ENCODE measurements at places on chromosomes 6 and 20.

GRCh38 chr6:72382602-72383529, 239.0 kb upstream of the KCNQ5 start:
- no peak for DNase-seq

DNA sequence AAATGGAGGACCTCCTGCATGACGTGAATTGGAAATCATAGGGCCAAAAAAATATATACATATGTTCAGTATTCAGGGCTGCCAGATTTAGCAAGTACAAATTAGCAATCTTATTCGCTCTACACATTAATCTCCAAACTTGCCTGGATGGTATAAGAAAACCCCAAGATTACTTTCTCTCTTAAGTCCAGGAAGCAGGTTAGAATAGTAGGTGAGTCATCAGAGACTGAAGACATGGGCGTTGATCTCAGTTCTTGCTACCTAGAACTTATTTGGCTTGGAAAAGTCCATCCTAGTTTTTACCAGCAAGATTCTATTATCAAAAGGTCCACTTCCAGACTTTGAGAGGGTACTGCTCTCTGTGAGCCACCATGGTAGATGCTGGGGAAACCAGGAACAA, 47.4 kb downstream of the GPR63 start:
- no peak for DNase-seq

DNA sequence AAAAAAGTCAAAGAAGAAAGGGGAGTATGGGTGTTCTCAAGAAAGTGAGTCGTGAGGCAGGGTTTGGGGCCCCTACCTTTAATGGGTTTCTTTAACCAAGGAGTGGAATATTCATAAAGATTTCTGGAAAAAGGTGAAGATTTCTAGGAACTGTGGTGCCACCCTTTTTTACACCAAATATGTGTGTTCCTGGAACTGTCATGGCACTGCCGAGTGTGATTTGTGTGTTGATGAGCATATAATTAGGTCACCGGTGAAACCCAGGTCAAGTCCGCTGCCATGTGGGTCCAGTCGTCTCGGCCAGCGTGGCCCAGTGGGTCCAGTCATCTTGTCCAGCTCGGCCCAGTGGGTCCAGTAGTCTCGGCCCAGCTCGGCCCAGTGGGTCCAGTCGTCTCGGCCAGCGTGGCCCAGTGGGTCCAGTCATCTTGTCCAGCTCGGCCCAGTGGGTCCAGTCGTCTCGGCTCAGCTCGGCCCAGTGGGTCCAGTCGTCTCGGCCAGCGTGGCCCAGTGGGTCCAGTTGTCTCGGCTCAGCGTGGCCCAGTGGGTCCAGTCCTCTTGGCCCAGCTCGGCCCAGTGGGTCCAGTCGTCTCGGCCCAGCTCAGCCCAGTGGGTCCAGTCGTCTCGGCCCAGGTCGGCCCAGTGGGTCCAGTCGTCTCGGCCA, 8.3 kb upstream of the EEF1A2 start:
- DNase-seq = no peak

- no peak for DNase-seq
Observed at GRCh38 chr6:43386492-43386891, 17.0 kb upstream of the ZNF318 start.

DNA sequence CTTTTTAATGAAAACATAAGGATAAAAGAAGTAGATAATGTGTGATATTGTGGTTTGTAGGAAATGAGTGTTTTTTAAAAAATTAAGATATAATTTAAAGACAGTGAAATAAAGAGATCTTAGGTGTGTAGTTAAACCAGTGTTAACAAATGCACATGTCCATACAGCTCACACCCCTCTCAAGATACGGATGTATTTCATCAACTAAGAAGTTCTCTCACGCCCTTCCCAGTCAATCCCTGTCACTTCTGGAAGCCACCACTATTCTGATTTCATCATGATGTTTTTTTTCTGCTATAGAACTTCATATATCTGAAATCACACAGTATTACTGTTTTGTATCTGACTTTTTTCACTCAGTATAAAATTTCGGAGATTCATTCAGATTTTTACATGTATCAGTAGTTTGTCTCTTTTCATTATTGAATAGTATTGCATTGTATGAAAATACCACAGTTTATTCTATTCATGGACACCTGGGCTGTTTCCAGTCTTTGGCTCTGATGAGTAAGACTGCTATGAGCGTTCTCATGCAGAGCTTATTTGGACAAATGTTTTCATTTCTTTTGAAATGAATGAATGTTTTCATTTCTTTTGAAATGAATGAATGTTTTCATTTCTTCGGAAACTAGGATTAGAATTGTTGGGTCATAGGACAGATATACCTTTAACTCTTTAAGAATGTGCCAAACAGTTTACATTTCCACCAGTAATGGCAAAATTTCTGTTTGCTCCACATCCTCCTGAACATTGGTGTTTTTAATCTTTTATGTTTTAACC, 49.7 kb upstream of the ELOVL5 start:
- DNase-seq = no peak

DNA sequence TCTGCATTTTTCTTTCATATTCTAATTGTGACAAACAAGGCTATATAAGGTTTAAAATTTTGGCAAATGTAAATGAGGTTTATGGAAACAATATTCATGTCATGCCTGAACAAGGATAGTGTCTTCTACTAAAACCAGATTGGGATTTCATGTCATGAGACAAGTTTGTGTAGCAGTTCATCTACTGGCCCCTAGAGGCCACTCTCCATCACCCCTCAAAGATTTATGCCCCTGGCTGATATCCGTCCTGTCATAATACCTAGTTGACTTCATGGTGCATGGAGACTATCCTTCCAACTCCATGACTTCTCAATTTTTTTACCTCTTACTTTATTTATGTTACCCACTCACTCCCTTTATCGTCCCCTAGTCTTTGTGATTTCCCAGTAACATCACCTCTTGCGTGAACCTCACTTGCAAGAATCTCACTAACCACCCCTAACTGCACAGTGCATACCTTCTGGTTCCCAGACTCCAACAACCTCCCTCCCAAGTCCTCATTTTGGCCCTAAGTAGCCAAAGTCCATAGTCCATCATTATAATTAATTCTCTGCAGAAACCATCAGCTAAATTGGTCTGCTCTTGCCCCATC, 179.8 kb downstream of the TASP1 start:
- peak; percentile 6 for DNase-seq

GRCh38 chr6:42046464-42047212, 3.7 kb upstream of the TAF8 start:
- no peak for DNase-seq

DNA sequence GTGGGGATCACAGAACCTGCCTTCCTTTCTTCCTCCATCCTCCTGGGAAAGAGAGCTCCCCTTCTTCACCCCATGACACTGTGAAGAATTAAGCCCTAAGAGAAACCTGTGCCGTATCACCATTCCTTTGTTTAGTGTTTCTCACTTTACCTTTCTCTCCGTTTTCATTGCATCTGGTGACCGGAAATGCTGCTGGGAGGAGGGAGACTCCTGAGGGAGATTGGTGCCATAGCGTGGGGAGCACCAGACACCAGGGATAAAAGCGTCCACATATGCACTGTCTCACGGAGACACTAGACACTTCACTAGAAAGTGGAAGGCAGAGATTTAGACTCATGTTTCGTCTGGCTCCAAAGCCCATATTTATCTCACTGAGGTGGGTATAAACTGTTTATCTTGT, 15.5 kb upstream of the ULBP3 start:
- DNase-seq = no peak

DNA sequence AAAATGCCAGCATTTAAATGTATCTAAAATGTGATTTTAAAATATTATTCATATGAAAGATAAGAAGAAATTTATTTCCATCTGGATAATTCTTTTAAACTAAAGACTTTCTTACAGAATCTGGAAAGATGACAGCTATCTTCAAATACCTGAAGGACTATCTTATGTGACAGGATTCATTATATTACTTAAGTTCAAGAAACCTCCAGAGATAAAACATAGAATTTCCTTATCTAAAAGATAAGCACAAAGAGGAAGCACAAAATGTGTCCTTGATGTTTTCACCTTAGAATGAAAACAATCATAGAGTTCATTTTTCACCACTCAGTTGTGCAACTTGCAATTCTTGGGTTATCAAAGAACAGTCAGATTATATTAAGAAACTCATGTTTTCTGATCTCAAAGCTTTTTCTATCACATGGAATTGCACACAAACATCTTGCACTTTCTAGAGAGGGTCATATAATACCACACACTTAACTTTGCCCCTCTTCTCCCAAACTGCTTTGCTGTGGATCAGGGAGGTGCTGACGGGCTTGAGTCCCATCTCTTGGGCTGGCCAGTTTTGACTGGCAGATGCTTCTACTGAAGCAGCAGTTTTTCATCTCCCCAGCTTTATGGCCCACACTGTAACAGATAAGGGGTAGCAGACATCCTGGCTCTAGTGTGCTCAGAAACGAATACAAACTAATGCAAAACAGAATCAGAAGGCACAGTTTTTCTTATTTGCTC, 467.4 kb downstream of the CDC5L start:
- DNase-seq = no peak

DNA sequence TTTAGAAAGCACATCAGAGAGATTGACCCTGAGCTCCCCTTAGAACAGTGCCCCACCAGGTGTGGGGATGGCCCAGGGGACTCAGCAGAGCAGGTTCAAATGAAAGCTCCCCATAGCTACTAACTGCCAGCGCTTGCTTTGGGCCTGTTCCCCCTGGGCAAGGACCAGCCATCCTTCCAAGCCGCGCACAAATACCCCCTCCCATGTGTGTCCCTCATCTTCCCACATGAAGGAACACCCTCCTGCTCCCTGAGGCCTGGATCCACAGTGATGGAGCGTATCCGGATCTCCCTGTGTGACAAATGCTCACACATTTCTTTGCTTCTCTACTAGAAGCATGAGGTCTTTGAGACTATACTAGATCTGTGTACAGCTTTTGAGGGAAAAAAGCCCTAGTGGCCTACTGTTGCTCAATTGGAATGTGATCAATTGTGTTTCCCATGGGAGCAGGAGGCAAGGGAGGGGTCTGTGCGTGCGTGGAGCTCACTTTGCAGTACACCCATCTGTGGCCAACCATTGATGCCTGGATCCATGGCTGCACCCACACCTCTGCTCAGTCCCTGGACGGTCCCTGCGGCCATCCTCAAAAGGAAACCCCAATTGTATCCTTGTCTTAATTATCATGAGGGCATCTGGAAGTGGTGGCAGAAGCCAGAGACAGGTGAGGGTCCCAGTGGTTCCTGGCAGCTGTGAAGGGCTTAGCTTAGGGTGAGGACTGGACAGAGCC, 1.4 kb upstream of the RAET1G start:
- no peak for DNase-seq

GRCh38 chr6:27472182-27472616, 706 bp downstream of the ZNF184 start:
- DNase-seq = peak; percentile 37

DNA sequence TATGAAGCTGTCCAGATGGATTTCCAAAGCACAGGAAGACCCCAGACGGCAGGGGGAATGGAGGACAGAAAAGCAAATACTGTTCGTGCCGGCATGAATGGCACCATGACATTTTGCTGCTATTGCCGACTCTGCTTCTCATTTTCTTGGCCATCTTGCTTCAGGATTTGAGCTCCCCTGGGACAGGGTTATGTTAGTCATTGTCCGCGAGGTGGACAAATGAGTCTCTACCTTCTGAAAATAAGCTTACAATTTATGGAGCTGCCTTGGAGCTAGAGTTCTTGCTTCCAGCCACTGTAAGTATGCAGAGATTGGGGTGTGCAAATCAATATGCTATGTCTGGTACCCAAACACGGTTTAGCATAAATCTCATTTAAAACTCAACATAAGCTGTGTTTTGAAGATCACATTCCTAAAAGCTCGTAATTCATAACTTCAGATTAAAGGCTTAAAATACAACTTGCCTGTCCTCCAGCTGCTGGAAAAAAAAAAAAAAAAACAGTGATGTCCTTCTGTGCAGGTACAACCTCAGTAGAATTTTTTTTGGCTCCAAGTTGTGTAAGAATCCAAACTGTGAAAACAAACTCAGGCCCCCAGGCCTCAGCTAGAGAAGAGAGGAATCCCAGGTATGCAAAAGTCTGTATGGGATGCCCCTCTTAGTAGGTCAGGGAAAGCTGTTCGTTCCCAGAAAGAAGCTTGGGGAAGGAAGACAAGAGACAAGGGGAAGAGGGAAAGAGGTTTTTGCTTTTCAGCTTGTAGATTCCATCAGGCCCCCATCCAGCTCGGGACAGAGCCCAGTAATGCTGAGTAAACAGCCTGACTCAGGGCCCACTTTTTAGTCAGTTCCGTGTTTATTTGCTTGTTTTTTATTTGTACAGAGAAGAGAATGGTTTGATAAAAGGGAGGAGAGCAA, 184.2 kb upstream of the FOXA2 start:
- DNase-seq = no peak

DNA sequence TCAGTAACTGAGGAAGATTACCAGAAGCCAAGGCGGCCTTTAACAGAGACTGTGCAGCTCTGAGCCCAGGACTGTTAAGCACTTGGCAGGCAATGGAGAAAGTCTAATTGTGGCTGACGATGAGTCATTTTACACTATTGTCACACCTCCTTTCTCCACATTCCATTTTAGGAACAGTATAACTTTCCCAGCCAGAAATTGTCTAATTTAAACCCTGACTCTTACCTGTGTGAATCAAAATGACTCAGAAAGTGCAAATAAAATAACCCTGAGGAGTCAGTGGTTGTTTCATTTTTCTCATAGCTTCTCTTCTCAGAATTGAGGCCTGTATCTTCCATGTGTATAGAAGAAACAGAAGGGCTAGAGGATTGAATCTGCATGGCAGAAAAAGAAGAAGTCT, 40.0 kb upstream of the OPN5 start:
- no peak for DNase-seq

- DNase-seq = no peak
Observed at GRCh38 chr6:44185953-44186634, 27.5 kb downstream of the CAPN11 start.

GRCh38 chr20:38267296-38267695, 6.8 kb upstream of the KIAA1755 start:
- DNase-seq = no peak

DNA sequence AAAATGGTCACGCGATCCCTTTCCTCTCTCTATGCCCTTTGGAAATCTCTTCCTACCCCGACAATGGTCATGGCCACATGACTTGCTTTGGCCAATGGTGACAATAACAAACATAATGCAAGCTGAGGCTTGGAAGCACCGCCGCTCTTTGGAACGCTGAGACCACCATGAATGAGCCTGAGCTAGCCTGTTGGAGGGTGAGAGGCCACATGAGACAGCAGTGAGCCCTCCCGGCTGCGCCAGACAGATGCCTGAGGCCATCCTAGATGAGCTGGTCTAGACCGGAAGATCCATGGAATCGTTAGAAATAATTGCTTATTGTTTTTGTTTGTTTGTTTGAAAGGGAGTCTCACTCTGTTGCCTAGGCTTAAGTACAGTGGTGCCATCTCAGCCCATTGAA, 64.2 kb downstream of the STK35 start:
- DNase-seq = no peak

DNA sequence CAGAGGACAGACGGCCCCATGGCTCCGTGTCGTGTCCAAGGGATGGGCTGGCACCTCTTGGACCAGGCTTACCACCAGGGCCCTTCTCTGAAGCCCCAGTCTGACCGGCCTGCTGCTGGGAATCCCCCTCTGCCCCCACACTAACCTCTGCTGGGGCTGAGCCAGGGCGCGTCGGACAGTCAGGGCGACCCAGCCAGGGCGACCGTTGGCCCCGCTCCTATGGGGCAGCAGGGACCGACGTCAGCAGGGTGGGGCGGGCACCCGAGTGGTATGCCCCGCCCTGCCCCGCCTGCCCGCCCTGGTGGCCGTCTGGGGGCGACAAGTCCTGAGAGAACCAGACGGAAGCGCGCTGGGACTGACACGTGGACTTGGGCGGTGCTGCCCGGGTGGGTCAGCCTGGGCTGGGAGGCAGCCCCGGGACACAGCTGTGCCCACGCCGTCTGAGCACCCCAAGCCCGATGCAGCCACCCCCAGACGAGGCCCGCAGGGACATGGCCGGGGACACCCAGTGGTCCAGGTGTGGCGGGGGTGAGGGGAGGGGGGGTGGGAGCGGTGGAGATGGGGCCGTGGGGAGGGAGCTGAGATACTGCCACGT, at the start of gene SLC17A9:
SLC17A9 (plus strand) TSS at position 337 of the 595 bp plus-strand sequence; CDS start at position 459, 122 bp downstream.
- DNase-seq = no peak
